ENCODE measurements at places on chromosomes 5 and 9.

DNA sequence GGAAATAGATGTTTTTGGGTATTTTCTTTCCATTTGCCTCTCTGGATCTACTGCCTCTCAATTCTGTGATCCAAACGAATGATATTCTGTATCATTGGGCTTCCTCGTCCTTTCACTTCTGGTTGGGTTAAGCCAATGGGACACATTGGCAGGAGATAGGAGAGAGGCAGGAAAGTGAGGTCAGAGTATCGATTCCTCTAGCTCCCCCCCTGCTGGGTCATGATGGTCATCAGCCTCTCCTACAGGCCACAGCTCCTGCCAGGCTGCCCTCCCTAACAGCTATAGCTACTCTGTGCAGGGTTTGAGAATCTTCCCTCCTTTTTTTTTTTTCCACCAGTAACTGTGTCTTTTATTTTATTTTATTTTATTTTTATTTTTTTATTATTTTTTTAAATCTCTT lies 39.4 kb downstream of the APBA1 start:
- no peak for DNase-seq

DNA sequence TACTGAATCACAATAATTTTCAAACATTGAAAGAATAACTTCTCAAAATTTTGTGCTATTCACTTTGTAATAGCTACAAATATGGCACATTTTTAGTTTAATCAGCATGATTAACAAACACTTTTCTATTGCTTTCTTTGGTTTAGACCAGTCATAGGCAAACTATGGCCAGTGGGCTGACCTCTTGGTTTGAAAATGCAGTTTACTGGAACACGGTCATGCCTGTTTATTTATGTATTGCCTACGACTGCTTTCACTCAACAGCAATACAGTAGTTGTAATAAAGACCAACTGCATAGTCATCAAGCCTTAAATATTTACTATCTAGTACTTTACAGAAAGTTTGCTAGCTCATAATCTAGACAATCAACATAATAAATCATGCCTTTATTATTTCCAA lies 810.8 kb downstream of the TLE1 start:
- no peak for DNase-seq

DNA sequence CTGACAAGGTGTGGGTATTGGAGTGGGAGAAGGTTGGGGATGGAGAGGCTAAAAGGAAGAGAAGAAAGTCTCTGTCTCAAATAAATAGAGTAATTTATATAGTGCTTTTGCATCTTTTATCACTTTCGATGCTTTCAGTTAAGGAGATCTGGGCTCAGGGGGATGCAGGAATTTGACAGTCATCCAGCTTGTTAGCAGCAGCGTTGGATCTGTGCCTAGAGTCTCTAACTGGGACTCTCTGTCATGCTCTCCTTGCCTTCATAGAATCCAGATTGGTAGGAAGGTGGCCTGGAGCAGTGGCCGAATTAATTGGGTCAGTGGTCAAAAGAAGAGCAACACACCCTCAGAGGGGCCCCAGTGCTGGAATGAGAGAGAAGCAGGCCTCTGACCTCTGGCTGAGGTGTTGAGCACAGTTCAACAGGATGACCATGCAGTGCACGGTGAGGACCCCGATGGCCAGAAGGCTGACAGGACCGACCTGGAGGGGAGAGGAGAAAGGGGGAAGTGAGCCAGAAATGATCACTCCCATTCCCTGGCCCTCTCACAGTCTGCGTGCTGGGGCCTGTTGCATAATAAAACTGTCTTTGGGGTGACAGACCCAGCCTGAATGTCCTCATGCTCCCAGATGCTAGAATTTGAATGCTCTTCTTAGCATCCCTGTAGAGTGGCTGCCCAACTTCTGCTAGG lies 7.6 kb downstream of the SLC36A3 start:
- DNase-seq: no peak

DNA sequence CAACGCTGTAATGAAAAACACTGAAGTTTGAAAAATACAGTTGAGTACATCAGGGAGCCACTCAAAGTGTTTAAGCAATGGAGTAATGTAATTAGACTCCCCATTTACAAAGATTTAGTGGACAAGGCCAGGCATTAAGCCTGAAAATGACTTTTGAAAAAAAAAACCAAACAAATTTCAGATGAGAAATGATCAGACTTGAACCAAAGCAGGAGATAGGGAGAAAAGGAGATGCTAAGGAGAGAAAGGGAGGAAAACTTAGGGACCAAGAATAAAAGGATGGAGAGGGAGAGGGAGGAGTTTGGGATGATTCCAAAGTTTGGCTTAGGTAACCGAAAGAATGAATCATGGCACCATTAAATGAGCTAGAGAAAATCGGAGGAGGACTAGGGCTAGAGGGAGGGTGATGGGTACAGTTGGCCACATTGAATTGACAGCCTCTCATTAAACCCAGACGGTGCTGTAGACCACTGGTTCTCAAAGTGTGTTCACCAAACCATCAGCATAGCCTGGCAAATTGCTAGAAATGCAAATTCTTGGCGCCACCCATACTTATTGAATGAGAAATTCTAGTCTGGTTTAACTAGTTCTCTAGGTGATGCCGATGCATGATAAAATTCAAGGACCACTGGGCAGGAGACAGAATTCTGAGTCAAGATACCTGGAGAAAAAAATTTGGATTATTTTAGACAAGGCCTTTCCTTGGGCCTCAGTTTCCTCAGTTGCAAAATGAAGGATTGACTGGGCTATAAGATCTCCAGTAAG lies 6.2 kb upstream of the CPEB4 start:
- DNase-seq: no peak

- DNase-seq: no peak
Measured at GRCh38 chr5:57493034-57493433, 10.4 kb upstream of the ACTBL2 start.

DNA sequence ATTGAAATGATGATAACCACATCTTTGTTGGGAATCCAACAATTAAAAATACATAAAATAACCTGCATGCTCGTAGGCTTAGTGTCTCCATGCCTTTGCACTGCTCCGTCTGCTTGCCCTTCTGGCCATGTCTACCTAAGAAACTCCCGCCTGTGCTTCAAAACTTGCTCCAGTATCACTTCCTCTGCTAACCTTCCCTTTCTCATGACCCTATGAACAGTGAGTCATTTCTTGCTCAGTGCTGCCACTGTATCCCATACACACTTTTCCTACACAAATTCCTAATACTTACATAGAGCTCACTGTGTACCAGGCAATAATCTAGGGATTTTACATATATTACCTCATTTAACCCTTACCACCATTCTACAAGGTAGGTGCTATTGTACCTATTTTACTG lies 33.5 kb downstream of the TMEM245 start:
- no peak for DNase-seq

DNA sequence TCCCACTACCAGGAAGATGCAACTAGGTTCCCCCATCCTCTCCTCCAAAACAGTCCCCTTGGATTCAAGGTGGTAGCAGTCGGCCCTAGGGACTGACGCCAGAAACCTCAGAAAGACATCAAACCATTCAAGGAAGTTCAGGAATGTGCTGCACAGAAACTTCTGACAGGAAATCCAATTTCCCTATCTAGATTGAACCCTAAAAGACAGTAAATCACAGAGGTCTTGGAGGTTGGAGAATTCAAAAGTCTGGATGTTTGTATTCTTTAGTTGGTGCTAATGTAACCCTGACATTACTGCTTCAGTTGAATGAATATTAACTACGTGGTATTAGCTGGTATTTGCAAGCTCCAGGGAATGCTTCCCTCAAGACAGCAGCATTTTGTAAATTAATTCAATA lies 125.3 kb downstream of the SYK start:
- no peak for DNase-seq

DNA sequence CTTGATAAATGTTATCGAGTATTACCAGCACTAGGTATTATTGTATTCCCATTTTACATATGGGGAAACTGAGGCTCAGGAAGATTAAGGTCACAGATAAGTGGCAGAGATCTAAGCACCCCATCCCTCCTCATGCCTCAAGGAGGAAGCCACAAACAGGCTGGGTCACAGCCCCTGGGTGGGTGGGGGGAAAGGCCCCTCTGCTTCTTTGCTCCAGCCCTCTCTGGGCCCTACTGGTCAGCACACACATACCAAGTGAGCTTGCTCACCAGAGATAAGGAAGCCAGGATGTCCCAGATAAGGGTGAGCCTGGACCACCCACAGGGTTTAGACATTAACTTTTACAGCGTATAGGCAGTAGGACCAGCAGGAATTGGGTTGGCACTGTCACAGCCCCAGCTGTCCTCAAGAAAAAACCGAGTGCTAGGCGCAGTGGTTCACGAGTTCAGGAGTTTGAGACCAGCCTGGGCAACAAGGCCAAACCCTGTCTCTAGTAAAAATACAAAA lies 45.3 kb downstream of the STK10 start:
- DNase-seq: no peak

GRCh38 chr9:113541019-113541900 lies 77.7 kb downstream of the RGS3 start:
- no peak for DNase-seq

DNA sequence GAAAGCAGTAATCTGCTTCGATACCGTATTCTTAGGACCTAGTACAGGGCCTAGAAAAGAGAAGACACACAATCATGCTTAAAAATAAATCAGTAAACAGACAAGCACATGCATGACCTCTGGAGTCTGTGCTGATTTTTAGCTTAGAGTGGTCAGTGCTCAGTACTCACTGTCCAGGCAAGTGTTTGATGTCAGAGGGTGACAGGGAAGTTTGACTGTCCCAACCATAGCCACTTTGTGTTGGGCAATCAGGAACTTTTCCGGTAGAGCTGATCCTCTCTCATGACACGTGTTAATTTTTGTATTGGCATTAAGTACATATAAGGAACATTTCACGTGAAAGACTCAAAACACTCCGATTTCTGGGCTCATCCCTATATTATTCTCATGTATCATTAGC lies 464.7 kb upstream of the KLF4 start:
- DNase-seq: no peak

DNA sequence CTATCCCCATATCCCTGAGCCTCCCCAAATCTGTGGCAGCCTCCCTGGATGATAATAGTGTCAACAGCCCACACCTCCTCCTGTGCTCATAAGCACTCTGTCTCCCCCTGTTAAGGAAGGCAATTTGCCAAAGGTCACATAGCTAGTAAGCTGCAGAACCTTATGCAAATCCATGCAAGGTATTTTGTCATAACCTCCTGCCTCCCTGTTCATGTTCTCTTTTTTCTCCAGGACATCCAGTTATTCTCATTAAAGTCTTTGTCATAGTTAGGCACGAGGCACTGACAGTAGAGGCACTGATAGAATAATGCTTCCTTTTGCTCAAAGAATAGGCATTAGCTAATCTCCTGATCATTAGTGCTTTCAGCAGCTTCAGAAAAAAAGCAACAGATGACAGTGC lies 10.2 kb upstream of the AUH start:
- DNase-seq: no peak

DNA sequence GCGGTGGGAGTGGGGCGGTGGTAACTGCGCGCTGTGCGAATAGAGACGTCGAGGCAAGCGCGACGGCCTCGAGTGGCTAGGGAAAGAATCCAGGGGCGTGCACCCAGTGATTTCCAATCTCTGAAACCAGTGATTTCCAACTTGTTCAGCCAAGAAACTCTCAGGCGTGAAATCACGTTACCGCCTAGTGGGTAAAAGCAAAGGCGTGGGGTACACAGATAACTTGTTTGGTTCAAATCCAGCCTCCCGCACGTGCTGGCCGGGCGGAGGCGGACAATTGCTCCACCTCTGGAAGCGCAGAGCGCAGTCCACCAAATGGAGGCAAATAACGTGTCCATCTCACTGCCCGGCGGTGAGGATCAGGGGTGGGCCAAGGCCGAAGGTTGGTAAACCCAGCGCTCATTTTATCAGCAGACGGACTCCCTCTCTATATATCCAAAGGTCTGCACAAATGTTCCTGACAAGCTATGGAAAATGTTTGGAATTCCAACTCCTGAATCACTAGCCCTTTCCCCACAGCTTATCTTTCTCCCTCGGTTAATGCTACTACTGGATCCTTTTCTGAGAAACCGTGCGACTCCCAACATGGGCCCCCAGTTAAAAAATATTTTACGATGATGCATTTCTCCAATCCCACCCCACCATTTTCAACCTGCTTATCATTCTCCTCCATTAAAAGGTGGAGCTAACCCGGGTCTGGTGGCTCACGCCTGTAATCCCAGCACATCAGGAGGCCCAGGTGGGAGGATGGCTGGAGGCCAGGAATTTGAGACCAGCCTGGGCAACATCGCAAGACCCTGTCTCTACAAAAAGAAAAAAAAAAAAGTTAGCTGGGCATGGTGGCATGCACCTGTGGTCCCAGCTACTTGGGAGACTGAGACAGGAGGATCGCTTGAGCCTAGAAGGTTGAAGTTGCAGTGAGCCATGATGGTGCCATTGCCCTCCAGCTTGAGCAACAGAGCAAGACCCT lies 950 bp upstream of the FNBP1 start:
- no peak for DNase-seq

- DNase-seq: no peak
Measured at GRCh38 chr5:91296674-91297143, 86.4 kb downstream of the ARRDC3 start.
